CD4-positive, alpha-beta T cell treated with Interleukin-15 for 4 hours (primary cell): ENCODE measurements at places on chromosomes 6 and 20.

DNA sequence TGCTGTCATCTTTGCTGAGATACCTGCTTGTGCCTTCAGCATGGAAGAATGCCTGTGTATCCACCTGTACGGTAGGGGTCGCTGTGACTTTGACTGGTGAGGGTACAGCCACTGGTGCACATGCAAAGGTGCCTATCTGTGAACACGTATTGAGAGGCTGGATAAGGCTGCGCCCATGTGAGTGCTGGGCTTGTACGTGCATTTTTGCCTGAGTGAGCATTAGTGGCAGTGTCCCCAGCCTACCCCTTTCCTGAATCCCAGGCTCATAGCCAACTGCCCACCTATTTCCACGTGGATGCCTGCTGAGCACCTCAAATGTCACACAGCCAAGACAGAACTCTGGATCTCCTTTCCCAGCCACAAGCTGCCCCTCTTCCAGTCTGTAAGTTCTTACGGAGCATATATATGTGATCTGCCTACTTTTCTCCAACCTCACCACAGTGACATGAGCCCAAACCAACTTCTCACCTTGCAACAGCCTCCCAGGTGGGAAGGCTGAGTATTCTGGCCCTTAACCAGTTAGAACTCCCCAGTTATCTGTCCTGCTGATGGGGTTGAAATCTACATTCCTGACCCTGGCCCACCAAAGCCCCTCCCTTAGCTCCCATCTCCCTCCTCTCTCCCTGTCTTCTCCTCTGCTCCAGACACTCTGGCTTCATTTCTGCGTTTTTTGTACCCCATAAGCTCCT lies 1.1 kb upstream of the SLC2A10 start:
- no peak for DNase-seq

- DNase-seq, result no peak
Measured at GRCh38 chr20:53881362-53881761, 189.0 kb downstream of the BCAS1 start.

GRCh38 chr6:117007659-117008058 lies 130.6 kb downstream of the RFX6 start:
- DNase-seq, result no peak

- no peak for DNase-seq
Measured at GRCh38 chr6:34288581-34288980, 39.8 kb upstream of the SMIM29 start.

DNA sequence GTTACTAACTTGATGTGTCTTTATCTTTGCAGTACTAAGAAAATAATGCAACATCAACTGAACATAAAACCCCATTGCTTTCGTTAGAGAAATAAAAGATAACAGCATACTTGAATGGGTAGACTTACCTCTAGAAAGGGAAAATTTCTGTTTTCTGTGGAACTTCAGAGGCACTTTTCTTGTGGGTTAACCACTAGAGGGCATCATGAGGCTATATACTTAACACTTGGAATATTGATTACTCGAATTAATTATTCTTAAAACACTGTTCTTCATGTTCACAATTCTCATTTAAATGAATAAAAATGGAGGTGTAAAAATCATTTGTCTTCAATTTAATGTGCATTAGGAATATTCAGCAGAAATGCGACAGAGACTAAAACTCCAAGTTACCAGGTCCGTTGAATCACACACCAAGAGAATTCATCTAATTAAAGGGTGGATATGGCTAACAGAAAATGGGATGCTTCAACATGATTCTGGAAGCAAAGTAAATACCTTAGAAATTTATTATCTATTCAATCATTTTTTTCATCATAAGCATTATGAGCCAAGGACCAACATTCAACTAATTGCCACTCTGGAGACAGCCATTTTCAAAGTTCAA lies 330.8 kb upstream of the PREP start:
- DNase-seq, result peak; percentile 43

GRCh38 chr6:39239527-39240154 lies 10.4 kb upstream of the KCNK5 start:
- DNase-seq, result no peak

GRCh38 chr6:14310960-14311359 lies 193.4 kb downstream of the CD83 start:
- DNase-seq, result no peak

DNA sequence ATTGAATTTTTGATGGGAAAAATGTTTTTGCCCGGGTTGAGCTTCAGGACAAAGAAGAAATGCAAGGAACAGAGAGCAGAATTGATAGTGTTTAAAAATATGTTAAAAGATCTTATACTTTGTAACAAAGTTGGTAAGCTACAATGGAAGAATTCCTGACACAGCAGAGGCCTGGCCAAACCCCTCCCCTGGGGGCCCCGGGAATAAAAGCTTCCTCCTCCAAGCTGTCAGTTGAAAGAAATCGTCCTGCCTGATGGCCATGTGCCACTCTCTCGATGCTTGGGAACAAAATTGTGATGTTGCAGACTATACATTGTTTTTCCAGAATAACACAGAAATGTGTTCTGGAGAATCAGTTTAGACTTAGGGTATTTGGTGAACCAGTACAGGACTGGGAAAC lies 14.2 kb upstream of the TOX2 start:
- no peak for DNase-seq

DNA sequence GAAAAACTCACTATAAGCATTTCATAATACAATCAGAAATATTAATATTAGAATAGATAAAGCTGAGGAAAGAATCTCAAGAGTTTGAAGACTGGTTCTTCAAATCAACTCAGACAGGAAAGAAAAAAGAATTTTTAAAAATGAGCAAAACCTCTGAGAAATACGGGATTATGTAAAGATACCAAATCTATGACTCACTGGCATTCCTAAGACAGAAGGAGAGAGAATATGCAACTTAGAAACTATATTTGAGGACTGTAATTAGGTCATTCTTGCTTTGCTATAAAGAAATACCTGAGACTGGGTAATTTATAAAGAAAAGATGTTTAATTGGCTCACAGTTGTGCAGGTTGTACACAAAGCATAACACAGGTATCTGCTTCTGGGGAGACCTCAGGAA lies 665.1 kb downstream of the RNF144B start:
- DNase-seq, result no peak

GRCh38 chr20:63258781-63259180 lies 4.5 kb upstream of the NKAIN4 start:
- no peak for DNase-seq

- no peak for DNase-seq
Measured at GRCh38 chr6:37105148-37106050, 64.6 kb upstream of the PIM1 start.

GRCh38 chr6:154928325-154928922 lies 66.7 kb upstream of the TIAM2 start:
- DNase-seq, result peak; percentile 75

DNA sequence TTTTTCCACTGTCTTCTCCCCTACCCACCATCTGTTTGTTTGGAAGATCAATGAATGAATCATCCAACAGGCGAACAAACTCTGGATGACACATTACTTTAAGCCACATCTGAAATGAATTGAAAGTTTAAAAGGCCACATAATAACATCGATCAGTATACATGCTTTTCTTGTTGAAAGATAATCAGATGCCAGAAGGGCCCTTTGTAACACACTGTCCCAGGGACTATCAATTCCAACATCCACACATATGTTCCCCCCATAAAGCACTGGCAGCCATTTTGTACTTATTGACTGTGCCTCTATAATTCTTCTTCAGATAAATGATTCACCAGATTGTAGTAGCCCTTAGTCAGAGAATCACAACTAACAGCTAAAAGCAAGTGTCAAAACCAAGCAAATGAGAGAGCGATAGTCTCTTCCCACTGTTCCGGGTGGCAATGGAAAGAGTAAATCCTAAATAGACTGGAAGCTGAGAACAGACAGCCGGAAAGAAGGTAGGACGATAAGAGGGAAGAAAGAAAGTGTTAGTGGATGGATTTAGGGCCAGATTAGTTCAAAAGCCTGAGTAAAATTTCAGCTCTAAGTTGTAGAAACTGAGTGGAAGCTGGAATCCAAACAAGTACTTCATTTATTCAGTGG lies 184.9 kb upstream of the TENT5A start:
- DNase-seq, result no peak

- DNase-seq, result no peak
Measured at GRCh38 chr6:17233531-17233930, 47.6 kb upstream of the RBM24 start.

DNA sequence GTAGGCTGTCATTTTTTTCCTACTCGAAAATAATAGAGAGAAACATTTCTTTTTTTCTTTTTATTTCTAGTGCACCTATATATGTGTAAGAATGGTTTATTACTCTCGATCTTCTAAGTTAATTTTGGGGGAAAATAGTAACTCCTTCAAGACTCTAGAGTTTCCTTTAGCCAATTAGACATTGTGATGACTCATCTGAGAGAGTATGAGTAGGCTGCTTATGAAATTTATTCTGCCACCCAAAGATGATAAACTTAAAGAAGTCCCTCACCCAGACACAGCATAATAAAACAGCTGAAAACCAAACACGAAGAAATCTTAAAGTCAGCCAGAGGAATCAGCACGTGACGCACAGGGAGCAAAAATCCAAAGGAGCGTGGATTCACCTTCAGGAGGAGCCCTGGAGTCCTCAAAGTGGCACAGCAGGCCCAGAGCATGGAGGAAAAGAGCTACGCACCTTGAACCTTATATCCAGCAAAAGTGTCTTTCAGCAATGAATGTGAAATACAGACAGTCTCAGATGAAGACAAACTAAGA lies 81.9 kb downstream of the ERMARD start:
- no peak for DNase-seq

GRCh38 chr6:170295510-170296422 lies 4.9 kb upstream of the DLL1 start:
- DNase-seq, result peak; percentile 28
